ENCODE measurements at places on chromosomes 12 and 14.

- no peak for DNase-seq
Observed at GRCh38 chr12:99706736-99707473, 59.4 kb downstream of the GARIN6 start.

GRCh38 chr14:95652690-95653089 is 33.5 kb upstream of the TCL1B start:
- DNase-seq = no peak

DNA sequence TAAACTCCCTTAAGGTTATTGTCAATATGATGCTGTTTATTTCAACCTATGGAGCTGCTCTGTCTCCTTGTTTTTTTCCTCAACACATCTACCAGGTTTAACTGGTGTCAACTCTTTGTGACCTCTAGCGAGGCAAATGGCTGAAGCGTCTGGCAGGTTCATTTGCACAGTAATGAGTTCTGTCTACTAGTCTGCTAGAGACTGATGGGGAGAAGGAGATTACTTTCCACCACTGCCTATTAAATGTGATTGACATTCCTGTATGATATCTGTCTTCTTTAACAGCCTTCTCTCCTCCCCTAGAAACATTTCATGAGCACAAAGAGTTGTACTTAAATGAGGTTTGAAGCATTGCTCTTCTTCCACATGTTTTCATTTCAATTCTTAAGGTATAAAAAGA is 253.7 kb downstream of the SLC6A15 start:
- no peak for DNase-seq

DNA sequence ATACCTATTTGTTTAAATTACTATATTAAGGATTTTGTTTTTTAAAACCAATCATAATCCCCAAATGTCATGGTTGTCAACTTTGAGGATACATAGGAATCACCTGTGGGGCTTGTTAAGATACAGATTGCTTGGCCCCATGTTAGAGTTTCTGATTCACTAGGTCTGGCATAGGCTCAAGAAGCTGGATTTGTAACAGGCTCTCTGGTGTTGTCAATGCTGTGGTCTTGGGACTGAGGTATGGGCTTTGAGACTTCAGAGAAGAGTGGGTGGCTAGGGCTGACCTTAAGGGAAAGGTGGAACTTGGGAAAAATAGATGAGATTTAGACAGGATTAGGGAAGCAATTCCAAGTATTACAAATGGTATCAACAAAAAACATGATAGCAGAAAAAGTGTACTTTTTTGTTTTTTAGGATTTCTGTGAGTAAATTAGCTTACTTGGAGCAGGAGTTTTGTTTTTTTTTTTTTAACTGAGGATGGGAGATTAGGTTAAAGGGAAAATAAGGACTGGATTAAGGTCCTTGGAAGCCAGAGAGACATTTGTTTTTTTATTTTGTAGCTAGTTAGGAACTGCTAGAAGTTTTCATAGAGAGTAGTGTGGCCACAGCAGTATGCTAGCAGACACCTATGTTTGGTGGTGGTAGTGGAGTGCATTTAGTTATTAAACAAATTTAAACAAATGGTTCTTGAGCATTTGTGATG is 88.6 kb downstream of the RAD51B start:
- DNase-seq = no peak

DNA sequence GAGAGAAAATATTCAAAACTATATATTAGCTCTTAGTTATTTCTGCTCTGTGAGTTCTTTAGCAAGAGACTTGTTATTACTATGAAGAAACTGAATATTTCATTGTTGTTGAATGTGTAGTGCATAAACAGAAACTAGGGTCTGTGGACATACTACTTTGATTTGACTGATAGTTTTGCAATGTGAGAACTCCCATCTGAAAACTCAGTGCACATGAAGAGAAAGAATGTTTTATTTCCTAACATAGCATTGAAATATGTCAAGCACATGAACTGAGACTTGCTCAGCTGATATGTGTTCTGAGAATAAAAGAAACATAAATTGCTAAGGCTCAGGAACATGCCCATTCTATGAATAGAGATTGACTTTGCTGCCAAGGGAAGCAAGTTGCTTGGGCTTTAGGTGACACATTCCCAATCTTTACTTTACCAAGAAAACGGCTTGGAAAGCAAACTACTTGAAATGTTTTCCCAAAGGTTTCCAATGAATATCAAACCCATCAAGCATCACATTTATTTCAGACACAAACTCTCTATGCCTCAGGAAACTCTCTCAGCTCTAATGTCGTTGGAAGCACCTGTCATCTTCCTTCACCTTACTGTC is 290.4 kb downstream of the SLC16A7 start:
- DNase-seq = no peak

GRCh38 chr12:71061451-71061850 is 96.3 kb downstream of the TSPAN8 start:
- DNase-seq = no peak

DNA sequence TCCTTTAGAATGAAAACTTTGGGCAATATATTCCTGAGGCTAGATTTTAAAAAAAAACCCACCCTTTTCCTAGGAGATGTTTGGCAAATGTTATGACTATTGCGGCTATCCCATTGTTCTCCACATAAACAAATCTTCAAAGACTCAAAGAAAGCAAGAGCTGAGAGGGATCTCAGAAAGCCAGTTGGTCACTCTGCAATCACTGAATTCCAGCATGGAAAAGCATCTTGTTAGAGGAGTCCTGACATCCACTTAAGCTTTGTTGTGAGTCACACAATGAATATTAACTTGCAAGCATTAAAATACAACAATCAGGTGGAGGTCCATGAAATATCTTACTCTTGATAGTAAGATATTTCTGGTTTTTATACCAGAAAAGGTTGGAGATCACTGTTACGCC is 11.0 kb upstream of the PTPRB start:
- no peak for DNase-seq

- DNase-seq = no peak
Observed at GRCh38 chr12:6724409-6724797, 557 bp downstream of the COPS7A start.

GRCh38 chr12:104163631-104164030 is 25.6 kb upstream of the NFYB start:
- no peak for DNase-seq

DNA sequence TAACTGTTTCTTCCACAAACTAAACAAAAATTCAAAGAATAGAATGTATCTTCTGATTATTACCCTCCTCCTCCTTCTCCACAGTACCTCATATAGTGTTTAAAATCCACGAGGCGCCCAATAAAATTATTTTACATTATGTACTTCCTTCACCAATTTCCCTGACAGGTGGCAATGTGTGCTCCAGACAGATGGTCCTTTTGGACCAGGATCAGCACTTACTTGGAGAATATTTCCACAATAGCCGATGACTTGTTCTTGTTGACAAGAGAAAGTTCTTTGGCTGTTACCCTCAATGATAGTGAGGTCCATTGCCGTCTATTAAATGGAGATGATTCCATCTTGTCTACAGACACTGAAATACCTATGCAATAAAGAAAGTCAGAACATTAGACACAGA is 34.9 kb downstream of the LIMA1 start:
- DNase-seq = no peak

Measured in Panc1 (cell line).